ENCODE measurements at places on chromosomes 11 and 22. TPM values are rescaled to one million over a fixed set of nuclear protein-coding genes. Genes with fewer than 3 reads are reported as not detected.

- H3K27me3 ChIP-seq: no peaks in the 10 kb centered on the region
- no peak overlapping the region for H3K4me3 ChIP-seq
- H3K27ac ChIP-seq: no peak overlapping the region
- no peak for DNase-seq
- H3K36me3 ChIP-seq: no peaks in the 10 kb centered on the region
- H3K4me1 ChIP-seq: no peaks in the 10 kb centered on the region
These were observed 1.9 kb upstream of the PTGDR2 start for GRCh38 chr11:60857378-60858232.

GRCh38 chr11:7490535-7490934 is 5.2 kb downstream of the OLFML1 start:
- no peak overlapping the region for H3K4me3 ChIP-seq
- H3K27ac ChIP-seq: no peak overlapping the region
- H3K27me3 ChIP-seq: no peaks in the 10 kb centered on the region
- no peaks in the 10 kb centered on the region for H3K36me3 ChIP-seq
- H3K4me1 ChIP-seq: peaks cover 2% of the 10 kb centered on the region
- no peak for DNase-seq

DNA sequence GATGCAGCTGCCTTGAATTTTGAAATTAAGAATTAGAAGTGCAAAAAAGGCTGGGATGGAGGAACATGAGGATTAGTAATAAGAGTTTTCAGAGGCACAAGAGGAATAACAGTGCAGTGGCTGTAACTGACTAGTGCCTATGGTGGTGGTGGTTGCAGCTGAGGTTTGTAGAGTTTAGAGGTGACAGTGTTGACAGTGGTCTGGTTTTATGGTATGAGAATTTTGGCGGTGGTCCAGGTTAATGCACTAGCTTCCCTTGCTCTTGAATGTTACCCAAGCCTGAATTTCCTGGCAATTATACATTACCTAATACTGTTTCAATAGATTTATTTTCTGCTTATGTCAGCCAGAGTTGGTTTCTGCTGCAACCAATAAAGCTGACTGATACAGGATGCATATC is 112.8 kb upstream of the C11orf87 start:
- DNase-seq: no peak
- H3K27ac ChIP-seq: no peak overlapping the region
- no peaks in the 10 kb centered on the region for H3K36me3 ChIP-seq
- no peak overlapping the region for H3K4me3 ChIP-seq
- no peaks in the 10 kb centered on the region for H3K27me3 ChIP-seq
- H3K4me1 ChIP-seq: no peaks in the 10 kb centered on the region

Gene ANO1
- total RNA-seq: 59.1 TPM

DNA sequence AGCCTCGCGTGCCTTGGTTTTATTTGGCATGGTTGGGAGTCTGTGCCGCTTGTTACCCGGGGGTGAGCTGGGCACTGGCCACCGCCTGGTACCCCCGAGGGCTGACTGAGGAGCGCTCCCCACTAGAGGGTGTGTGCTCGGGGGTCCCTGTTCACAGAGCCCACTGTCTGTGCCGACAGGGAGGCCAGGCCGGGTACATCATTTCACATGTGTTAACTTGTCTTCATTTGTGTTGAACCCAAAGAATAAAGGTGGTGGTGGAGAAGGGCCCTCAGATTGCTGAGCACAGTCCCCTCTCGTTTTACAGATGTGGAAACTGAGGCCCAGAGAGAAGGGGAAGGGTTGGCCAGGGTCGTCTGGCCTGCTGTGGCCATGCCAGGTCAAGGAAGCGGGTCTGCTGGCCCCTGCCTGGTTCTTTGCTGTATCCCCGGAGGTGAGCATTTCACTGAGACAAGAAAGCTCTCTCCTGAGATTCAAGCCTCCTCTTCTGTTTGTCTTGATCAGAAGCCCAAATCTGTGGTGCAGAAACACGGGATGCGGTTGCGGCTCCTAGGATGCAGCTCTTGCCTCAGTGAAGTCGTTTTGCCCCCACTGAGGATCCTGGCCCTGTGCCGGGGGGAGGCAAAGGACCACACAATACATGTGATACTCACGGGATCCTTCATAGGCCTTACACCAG is 60.8 kb downstream of the FBLN1 start:
- no peak overlapping the region for H3K27ac ChIP-seq
- no peaks in the 10 kb centered on the region for H3K36me3 ChIP-seq
- no peaks in the 10 kb centered on the region for H3K27me3 ChIP-seq
- no peaks in the 10 kb centered on the region for H3K4me1 ChIP-seq
